Non-pigmented ciliary epithelial cell (primary cell): ENCODE measurements at places on chromosomes 12 and 14.

DNA sequence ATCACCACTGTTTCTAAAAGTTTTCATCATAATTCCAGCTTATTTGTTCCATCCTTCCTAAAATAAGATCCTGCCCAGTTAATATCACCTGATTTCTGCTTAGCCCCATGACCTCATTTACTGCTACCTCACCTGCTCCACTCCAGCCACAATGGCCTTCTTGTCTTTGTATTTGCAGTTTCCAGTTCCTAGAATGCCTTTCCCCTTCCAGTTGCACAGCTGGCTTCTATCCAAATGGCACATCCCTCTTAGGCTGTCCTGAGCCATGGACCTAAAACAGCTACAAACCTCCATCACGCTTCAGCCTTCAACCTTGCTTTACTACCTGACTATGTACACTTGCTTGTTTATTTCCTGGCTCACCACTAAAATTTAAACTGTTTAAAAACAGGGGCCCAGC is 6.5 kb upstream of the LGMN start:
- no peak for DNase-seq

DNA sequence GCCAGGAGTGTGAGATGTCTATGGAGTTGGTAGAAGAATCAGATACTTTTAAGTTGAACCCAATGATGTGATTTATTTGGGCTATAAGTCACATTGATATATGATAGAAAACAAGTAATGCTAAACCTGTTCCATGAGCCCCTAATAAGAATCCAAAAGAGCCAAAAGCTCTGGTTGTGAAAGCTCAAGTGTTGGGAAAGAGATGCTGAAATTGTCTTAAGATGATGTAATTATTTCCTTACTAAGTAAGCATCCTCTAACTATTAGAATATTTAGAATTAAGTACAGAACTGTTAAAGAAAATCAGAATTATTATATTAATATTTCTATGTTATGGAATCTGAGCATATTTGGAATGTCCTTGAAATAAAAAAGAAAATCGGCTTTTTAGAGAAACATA is 17.6 kb upstream of the SLC2A13 start:
- no peak for DNase-seq

DNA sequence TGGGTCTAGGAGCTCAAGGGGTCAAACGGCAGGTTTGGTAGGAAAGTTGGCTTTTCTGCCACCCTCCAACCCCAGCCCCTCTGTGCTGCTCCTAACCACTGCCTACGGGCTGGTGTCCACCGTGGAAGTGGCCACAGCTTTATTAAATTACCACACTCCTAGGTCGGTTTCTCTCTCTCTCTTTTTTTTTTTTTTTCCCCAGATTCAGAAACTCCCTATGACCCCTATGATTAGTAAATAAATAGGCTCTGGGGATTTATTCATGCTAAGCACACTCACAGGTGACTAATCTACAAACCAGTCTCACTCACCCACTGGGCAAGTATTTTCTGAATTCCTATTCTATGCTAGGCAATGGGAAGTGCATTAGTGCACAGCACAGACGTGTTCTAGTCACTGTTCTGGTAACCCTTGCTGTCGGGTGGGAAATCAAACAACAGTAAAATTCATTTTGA is 8.7 kb upstream of the DDX47 start:
- peak; percentile 87 for DNase-seq

DNA sequence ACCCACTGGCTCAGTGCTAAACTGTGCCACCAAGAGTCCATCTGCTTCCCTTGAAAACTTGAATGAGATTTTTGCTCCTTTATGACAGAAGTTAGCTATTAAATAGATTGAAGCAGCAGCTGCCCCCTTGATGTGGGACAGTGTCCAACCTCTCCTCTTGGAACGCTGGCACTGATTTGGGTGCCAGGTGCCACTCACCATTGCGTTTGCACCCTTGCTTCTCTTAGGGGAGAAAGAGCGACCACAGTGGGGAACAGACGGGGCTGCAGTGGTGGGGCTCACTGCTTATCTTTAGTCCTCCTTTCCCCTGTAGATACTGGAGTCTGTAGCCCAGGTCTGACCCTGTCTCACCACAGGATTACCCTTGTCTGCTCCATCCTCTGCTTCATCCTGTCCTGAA is 9.4 kb downstream of the EP400 start:
- DNase-seq, result no peak

- DNase-seq, result no peak
Observed at GRCh38 chr14:53330441-53330840, 177.3 kb upstream of the DDHD1 start.

DNA sequence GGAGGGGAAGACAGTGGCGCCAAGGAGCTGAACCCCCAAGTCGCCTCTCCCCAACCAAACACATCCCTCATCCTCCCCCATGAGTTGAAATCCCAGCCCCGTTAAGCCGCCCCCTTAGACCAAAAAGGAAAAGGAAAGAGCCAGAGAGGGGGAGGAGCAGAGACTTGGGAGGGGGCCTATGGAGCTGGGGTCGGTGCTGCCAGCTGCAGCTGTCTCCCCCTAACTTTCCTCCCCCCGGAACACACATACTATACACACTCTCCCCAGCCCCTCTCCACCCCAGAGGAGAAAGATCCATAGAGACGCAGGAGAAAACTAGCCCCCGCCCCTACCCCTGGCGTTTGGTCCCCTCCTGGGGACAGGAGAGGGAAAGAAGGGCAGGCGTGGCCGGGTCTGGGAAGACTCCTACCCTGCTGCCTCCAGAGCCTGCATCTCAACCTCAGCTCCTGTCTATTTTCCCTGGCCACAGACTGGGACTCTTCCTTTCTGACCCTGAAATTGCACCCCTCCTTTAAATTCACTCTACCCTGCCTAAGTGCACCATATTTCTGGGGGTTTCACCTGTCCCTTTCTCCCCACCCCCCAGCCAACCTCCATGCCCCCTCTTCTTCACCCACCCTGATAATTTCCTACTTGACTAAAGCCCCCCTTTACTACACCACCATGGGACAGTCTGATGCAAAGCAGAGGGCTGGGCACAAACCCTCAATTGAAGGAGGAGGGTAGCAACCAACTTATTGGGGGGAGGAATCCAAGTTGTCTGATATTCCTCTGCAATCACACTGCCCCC is 1.7 kb upstream of the HOXC9 start:
- no peak for DNase-seq

- no peak for DNase-seq
Observed at GRCh38 chr12:106299202-106299774, 3.2 kb upstream of the TCP11L2 start.

DNA sequence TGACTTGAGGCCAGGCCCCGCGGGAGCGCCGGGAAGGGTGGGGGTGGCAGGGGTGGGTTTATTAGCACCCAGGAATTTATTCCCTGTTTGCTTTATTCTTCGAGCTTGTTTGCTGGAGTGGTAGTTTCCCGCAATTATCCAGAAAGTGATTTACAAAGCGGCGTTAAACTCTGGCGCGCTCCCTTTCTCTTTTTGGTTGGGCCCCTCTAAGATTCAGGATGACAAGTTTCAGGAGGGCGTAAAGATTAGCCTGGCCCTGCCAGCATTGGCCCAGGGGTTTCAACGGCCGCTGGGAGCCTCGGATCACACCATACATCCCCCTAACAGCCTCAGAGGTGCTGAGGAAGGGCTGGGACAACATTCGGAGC is 444 bp upstream of the NKX2-8 start:
- no peak for DNase-seq

DNA sequence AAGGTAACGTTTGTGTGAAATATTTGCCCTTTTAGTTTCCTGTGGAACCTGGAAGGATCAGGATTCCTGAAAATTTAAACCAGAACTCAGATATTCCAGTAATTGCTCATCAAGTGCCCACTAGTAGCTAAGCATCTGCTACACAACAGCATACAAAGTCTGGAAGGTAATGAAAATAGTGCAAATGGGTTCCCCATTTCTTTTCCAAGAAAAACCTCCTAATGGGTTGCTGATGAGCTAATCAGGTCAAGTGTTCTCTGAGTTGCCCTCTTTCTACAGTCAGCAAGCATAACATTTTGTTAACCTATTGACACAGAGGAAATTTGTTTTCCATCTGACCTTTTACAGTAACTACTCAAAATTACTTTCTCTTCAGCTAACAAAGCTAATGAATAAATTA is 83.6 kb upstream of the PMCH start:
- no peak for DNase-seq

DNA sequence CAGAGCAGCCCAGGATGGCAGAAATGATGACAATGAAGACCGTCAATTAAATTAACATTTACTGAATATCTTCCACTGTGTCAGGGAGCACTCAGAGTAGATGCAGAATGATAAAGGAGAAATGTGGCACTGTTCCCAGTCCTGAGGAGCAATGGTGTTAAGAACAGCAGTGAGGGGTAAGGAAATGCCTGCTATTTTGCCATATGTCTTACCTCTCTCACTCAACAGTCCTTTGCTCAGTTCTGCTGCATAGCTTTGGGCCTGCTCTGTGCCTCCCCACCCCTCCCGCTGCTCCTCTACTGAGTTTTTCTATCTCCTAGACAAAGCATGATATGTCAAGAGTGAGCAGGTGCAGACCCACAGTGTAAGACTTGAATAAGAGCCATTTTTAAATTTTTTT is 318.8 kb downstream of the NAV3 start:
- no peak for DNase-seq

DNA sequence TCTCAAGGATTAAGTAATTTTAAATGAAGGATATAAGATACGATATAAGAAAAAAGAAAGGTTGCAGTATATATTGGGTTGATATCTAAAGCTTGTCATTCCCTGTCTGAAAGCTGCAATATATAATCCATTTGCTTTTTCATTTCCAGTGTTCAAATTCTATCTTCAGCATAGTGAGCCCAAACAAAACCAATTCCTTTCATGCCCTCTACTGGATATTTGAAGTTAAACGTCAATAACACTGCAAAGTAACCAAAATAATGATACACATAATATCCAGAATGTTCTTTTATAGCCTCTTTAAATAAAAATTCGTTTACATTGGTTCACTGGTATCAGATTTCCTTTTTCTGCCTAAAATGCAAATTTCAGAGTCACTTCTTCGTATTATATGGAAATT is 64.5 kb upstream of the DAAM1 start:
- peak; percentile 11 for DNase-seq

DNA sequence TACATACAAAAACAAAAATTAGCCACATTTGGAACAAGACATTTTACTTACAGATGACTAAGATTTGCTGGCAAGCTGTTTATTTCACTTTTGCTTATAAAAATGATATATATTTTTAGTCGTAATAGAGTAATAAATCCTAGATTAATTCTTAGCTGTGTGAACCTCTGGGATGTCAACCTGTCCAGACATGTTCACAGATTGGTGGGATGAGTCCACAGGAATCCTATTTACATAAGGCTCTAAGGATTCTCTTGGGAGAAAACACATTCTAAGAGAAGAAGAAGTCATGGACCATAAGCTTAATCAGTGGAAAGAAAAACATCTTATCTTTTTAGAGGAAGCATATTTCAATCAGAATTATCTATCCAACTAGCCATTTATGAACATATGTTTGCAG is 797.4 kb downstream of the C12orf50 start:
- no peak for DNase-seq

- no peak for DNase-seq
Observed at GRCh38 chr14:85479306-85479705, 50.6 kb upstream of the FLRT2 start.

GRCh38 chr14:75150150-75150549 is 23.3 kb upstream of the NEK9 start:
- no peak for DNase-seq

GRCh38 chr12:71353607-71354006 is 86.0 kb upstream of the LGR5 start:
- no peak for DNase-seq

DNA sequence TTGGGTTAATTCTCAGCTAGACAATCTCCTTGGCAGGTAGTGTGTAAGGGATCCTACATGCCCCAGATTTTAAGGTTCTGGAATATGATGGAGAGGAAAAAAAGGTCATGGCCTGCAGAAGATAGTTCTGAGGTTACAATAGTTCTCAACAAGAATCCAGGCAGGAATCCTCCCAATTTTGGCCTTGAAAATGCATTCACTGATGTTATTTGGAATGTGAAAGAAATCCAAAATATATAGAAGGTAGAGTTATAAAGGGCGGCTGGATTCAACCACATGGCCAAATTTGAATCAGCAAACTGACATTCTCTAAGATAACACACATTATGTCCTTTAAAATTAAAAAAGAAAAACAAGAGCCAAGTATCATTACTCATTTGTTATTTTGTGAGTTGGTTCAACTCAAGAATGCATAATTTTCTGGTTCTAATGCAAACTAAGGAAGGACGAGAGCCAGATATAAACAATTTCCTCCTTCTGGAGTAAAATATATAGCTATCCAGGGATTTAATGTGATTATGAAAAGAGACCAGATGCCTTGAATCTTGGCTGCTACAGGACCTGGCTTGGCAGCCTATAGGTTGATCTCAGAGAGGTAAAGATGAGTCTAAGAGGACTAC is 177.0 kb upstream of the G2E3 start:
- no peak for DNase-seq

DNA sequence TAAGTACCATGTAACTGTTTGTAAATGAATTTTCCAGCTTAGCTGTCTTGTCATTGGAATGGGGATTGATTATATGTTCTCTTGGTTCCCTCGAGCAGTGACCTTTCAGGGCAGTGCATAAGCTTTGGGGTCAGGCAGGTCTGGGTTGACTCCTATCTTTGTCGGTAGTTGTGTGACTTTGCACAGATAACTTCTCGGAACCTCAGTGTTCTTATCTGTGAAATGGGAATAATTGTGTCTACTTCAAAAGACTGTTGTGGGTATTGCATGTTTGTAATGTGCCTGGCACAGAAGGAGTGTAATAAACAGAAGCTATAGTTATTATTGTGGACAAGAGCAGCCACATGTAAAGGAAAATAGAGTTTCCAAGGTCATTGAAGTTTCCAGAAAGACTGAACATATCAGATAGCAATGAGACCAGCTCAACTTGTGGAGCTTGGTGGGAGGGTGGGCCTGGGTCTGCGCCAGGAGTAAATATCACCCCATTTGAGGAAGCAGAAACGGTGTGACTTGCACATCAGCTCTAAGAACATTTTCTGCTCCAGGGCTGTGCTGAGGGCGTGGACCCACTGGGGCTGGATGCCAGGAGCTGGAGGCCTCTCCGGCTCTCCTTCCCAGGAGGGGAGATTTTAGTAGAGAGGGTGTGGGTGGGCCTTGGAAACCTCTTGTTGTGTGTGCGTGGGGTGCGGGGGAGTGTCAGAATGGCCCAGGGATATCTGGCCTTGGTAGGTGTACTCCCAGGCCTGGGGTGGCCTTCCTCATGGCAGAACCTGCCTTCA is 19.7 kb downstream of the FOS start:
- DNase-seq, result no peak

- peak; percentile 63 for DNase-seq
Observed at GRCh38 chr12:64452559-64453329, 824 bp downstream of the TBK1 start.

GRCh38 chr12:122226366-122227125 is 694 bp upstream of the DIABLO start:
- no peak for DNase-seq

DNA sequence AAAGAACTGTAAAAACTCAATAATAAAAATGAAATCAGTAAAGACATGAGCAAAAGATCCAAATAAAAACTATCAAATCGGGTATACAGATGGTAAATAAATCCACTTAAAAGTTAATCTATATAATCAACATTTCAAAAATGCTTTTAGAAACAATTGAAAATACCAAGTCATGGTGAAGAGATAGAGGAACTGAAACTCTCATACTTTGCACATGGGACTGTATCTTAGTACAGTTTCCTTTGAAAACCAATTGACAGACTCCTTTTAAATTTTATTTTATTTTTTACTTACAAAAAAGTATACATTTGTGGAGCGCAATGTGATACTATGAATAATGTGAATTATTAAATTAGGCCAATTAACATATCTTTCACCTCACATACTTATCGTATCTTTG is 98.6 kb upstream of the FAR2 start:
- no peak for DNase-seq
